ENCODE measurements at places on chromosomes 3 and 15.

DNA sequence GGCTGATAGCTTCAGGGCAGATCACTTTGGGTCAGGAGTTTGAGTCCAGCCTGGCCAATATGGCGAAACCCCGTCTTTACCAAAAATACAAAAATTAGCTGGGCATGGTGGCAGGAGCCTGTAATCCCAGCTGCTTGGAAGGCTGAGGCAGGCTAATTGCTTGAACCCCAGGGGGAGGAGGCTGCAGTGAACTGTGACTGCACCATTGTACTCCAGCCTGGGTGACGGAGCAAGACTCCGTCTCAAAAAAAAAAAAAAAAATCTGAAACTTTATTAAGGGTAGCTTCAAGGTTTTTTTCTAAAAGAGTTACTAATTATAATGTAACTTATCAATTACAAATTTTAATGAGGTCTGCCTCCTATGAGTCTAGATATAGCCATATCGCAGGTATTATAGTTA, 5.1 kb downstream of the NECTIN3 start:
- no peak for DNase-seq

DNA sequence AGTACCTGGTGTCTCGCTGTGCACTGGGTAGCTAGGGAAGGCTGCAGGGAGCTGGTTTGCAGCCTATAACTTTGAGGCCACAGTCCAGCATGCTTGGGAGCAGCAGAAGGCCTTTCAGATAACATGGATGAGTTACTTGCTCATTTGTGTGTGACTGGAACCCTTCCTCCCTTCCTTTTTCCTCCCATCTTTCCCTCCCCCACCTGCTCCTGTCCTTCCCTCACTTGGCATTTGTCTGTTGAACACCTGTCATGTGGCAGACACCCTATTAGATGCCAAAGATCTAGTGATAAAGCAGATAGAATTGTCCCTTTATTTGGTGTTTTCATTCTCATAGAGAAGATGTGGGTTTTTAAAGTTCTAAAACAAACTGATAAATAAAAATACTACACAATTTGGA, 71.6 kb downstream of the LRTM1 start:
- DNase-seq = no peak

- no peak for DNase-seq
These were observed 211.1 kb downstream of the GREM1 start for GRCh38 chr15:32928876-32929275.

GRCh38 chr3:88013592-88013991, 45.2 kb downstream of the CGGBP1 start:
- DNase-seq = no peak

GRCh38 chr3:162765524-162765923, 1268.9 kb downstream of the OTOL1 start:
- DNase-seq = no peak

- DNase-seq = peak; percentile 72
These were observed 483.9 kb downstream of the RBMS3 start for GRCh38 chr3:29764603-29765254.

DNA sequence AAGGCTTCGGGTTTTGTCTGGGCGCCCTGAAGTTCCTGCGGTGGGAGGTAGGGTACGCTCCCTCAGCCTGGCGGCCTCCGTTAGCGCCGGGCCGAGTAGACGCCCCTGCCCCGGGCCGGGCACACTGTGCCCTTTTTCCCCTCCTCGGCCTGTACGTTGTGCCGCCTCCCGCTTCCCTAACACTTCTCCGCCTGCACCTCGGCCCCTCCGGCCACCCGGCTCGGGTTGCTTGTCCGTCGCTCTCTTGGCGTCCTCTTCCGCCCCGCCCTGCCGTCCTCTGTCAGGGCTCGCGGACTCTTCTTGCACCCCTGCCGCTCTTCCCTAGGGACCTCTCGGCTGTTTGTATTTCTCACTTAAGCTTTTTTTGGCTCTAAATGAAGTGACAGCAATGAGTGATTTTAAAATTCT, 384 bp downstream of the KNL1 start:
- DNase-seq = peak; percentile 84

DNA sequence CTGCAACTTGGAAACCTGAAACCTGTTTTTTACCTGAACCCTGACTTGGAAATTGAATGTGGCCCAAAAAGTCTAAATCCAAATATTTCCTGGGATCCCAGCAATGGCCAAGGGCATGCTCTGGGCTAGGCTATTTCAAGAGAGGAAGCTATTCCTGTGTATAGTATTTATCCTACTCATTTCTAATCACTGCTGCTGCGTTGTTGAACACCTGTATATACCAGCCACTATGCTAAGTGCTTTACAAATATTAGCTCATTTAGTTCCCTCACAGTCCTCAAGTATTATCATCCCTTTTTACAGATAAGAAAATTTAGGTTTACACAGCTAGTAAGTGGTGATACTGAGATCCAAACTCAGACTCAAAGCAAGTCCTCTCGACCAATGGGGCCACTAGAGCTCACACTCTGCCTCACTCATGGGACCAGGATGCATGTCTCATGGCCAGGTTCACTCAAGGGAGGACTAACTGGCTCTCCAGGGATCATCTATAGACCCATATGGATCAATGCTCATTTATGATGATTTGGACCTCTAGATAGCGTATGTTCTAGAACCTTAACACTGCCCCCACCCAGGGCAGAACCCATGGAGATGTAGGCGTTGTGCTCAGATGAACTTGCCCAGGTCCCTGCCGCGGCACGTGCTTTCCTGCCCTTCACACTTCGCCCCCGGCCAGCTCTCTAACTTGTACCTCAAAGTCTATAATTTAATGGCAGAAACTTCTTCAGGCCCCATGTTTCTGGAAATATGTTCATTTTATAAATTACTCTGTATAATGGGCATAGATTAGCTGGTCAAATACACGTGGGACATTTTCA, 2.6 kb upstream of the CCR4 start:
- DNase-seq = no peak

All from NCI-H82 (cell line).